LHCN-M2 (cell line): ENCODE measurements at places on chromosomes 3 and 15.

DNA sequence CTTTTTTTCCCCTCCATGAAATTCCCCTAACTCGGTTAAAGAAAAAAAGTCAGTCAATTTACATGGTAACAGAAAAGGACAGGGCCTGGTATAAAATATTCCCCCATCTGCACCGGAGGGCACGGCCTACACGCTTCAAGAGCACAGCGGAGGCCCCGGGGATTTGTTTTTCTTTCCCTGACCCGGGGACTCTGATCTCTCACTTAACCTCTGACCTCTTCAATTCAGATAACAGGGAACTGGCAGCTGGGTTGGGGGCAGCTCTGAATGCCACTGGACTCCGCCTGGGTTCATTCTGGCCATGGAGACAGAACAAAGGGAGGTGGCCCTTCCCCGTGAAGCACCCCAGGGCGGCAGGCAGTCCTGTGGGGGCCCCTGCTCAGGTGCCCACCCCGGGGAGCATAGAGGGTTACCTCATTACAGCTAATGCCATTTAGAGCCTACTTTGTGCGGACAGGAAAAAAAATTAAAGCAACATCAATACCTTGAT is 257.5 kb downstream of the SHQ1 start:
- no peak for DNase-seq

GRCh38 chr3:116102037-116102436 is 343.2 kb downstream of the LSAMP start:
- DNase-seq, result no peak

- DNase-seq, result peak; percentile 80
Measured at GRCh38 chr3:12490547-12490946, 6.3 kb downstream of the TSEN2 start.

DNA sequence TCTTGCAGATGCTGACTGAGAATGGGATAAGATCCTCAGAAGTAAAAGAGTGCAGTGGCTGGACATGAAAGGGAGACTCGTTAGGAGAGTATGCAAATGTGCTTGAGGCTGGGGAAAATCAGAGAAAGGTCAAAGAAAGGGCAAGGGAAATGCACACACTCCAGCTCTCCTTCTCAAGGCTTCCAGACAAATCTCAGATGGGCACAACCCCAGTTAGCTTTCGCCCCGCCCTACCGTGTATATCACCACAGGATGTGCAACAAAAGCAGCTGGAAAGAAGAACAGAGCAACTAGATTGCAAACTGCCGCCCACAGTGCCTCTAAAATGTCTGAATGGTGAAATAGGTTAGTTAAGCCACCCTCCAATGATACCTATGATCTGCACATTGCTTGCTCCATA is 63.9 kb downstream of the CERS3 start:
- DNase-seq, result no peak

DNA sequence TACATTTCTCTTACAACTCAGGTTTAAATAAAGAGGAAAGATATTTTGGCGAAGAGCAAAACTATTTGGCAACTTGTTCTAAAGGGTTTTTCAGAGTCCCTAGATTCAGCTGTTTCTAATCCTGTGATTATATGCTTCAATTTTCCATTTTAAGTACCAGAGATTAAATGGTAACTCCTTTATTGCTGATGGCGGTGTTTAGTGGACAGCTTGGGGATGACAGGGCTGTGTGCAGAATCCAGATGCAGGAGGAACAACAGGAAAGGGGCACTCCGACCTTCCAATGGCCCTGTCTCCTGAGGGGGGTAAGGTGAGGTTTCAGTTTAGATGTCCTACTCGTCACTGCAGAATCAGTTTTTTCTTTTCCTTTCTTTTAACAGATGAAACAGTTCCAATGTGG is 405.0 kb downstream of the PDCD6IP start:
- DNase-seq, result no peak

DNA sequence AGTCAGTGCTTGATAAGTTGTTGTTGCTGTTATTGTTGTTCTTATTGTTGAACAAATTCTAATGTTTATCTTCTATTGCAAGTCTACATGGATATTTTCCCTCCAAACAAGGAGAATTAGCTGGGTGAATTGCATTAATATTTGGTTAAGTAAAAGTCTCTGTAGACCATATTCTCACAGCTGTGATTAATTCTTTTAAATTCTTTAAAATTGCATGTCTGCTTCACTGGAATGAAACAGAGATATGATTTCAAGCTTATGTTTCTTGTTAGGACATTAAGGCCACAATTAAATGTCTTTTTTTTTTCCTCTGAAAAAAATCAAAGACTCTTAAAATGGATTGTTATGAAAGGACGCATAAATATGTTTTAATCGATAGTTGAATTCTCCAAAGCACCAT is 153.4 kb downstream of the EBLN2 start:
- no peak for DNase-seq

- DNase-seq, result no peak
Measured at GRCh38 chr3:126763035-126763434, 59.0 kb downstream of the CHCHD6 start.

DNA sequence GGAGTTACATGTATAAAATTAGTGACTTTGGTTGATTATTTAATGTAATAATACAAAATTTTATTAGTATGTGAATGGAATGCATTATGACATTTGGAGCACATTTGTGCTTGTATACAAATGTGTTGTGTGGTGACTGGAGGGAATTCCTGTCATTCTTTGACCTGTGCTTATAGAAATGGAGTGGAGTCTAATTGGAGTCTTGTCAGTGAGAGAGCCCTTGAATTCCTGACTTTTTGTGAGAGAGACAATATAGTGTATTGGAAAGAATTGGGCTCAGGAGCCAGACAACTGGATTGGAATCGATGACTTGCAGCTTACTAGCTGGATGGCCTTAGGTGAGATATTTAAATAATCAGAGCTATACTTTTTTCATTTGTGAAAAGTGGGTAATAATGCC is 9.4 kb downstream of the TCF12 start:
- DNase-seq, result no peak

DNA sequence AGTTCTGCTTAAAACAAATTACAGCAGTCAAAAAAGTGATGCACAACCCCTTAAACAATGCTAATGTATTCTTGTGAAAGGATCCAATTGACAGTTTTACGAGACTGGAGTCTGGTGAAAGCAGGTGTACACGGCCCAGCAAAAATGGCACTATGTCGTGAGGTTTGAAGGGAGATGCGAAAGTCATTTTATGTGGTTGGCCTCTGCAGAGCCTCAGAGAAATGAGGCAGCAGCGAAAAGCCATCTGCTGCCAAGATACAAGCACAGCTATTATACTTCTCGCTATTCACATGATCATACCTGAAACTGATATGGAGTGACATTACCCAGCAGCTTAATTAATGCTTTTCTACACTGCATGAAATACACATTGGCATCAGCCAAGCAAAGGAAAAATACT is 36.4 kb downstream of the MECOM start:
- DNase-seq, result no peak

DNA sequence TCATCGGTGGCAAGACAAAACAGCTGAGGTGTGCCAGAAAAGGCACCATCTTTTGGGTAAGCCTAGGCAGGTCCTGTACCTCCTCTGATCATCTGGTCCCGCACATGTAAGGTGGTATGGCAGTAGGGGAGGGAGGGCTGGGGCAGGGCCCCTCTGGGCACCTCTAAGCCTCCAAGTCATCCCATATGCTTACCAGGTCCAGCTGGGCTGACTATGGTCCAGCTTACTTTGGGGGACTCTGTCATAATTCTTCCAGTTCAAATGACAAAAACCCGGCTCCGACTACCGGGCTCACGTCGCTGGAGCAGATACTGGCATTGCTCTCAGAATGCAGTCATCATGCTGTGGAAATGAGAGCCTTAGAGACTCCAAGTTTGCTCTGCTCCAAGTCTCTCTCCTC is 1.9 kb upstream of the RAB6B start:
- no peak for DNase-seq

DNA sequence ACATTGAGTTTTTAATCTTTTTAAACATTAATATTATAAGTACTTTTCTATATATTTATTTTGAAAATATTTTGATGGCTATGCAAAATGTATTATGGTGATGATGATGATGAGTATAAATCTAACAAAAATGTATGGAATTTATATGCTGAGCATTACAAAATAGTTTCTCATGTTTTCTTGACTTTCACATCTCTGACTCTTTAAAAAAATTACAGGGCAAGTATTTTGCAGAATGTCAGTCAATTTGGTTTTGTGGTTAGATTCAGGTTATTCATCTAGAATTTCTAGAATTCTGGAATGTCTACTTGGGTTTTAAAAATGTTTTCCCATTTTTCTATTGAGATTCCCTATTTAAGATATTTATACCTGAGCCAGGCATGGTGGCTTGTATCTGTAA is 41.7 kb upstream of the ANP32A start:
- no peak for DNase-seq

GRCh38 chr15:83697716-83698115 is 43.8 kb downstream of the ADAMTSL3 start:
- DNase-seq, result no peak

- no peak for DNase-seq
Measured at GRCh38 chr3:127770671-127771355, 51.5 kb downstream of the MGLL start.

GRCh38 chr3:156792945-156793344 is 33.2 kb upstream of the LEKR1 start:
- peak; percentile 50 for DNase-seq

- DNase-seq, result no peak
Measured at GRCh38 chr3:123765475-123766128, 118.5 kb downstream of the MYLK start.

DNA sequence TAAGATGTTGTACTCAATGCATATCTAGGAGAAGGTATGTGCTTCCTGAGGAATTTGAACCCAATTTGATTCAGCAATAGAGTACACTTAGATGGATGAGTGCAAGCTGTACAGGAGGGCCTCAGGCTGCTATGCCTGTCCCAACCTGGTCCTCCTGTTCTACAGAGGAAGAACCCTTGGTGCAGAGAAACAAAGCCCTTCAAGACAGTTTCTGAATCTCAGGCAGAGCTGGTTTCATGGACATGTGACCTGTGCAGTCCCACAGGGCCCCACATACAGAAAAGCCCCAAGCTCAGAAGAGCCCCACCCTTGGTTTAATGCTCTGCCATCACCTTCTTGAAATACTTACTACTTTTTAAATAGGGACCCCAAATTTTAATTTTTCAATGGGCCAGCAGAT is 15.3 kb downstream of the FOXP1 start:
- DNase-seq, result no peak

GRCh38 chr15:94582368-94582767 is 351.0 kb downstream of the MCTP2 start:
- no peak for DNase-seq

GRCh38 chr15:27902680-27903385 is 196.3 kb downstream of the OCA2 start:
- no peak for DNase-seq

- peak; percentile 33 for DNase-seq
Measured at GRCh38 chr3:144643771-144644198, 672.2 kb downstream of the DIPK2A start.

GRCh38 chr3:55654123-55654760 is 167.1 kb upstream of the WNT5A start:
- no peak for DNase-seq

- DNase-seq, result no peak
Measured at GRCh38 chr15:98650417-98651035, 2.2 kb downstream of the IGF1R start.

DNA sequence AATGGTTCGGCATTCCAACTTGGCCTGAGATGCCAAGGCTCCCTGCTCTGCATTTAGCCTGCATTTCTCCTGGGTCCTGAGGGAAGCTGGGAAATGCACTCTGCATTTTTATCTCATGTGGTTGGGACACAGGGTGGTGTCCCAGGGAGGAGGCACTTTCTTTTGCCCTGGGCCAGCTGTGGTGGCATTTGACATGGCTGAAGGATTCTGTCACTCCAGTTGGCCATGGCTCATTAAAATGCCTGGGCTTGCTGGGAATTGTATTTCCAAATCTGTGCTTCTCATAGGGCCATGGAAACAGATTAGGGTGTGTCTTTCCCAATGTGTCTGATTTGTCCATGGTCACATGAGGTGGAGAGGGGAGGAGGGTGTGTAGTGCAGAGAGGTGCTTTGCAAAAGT is 128.3 kb upstream of the RGMA start:
- DNase-seq, result no peak

DNA sequence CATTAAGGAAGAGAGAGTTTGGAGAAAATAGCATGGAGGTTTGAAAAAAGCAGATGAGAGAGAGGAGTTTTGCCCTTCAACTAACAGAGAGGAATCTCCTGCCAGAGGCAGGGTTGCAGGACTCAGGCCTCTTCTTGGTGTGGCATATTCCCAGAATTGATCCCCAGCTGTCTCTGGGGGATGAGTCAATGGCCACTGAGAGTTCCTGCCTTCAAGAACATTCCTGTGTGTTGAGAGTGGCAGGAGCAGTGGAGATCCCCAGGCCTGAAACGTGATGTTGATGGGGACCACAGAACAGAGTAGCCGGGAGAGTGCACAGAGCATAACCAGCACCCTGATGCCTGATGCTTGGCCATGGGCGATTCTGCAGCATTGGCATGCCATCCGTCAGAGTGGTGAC is 348.4 kb upstream of the THBS1 start:
- DNase-seq, result peak; percentile 100

DNA sequence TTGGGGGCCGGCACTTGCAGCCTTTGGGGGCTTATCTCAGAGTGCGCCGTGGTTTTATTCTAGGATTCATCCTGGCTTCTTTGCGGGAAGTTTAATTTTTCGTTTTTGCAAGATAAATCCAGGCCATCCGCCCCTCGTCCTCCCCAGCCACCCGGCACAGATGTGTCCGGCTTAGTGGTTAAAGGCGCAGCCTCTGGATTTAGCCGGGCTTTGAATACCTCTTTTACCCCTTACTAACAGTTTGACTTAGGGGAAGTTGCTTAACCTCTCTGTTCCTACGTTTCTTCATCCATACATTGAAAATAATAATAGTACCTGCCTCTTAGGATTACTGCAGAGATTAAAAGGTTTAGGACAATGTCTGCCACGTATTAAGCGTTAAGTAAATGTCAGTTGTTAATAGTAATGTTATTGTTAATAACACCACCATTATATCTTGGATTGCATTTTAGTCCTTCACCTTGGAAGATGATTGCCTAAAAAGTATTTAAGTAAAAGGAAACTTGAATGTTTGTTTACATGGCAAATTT is 714 bp downstream of the ECT2 start:
- DNase-seq, result peak; percentile 51

GRCh38 chr15:89396723-89397652 is 62.4 kb upstream of the POLG start:
- DNase-seq, result no peak

- no peak for DNase-seq
Measured at GRCh38 chr3:126402666-126403302, 8.1 kb downstream of the CFAP100 start.

DNA sequence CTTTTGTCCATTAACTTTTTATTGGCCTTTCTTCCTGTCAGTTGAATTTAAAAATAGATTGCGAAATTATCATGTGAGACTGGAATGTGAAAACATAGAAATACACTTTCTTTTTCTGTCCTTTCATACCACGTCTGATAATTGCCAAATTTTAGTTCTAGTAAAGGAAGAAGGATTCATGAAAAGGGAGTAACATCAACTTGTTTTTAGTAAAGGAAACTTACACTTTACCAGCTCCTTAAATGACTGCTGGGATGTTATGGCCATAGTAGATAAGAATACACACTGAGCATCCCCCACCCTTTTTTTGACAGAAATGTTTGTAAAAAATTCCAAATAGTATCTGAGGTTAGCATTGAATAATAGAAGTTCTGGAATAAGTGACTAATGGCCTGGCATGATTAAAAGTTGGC is 137.9 kb downstream of the NEO1 start:
- DNase-seq, result peak; percentile 2
